ENCODE measurements at places on chromosomes 5 and 9.

GRCh38 chr5:25448190-25448621 lies 803.4 kb upstream of the CDH10 start:
- DNase-seq = no peak

- DNase-seq = no peak
Measured at GRCh38 chr5:50606179-50606578, 60.3 kb upstream of the PARP8 start.

- DNase-seq = no peak
Measured at GRCh38 chr9:74942801-74943200, 9.9 kb downstream of the C9orf40 start.

DNA sequence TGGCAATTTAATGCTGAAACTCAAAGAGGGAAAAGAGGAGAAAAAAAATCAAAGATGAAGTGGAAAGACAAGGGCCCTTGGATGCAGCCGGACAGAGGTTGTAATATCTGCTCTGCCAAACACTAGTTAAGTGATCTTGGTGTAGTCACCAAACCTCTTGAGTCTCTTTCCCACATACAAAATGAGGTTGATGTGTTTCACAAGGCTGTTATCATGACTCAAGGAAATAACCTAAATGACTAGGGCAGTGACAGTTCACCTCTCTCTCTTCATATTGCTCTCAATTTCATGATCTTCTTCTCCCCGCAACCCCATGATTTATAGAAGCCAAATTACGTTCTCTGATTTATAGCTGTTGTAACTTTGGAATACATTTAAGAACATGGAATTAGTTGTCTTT lies 44.9 kb downstream of the PIK3R1 start:
- DNase-seq = no peak

DNA sequence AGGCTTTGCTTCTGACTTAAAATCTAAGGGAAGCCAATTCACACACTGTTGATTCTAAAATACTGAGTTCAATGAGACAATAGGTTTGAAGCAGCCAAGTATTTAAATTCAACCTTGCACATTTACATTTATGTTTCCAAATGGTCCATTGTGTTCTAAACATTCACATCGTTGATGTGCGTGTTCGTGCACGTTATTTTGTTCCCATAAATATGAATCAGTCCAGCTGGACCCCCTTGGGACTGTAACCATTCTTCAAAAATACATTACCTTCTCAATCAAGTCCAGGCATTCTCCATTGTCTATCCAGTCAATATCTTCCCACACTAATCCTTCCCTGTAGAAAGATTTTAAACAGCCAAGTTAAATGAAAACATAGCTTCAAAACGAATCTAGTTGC lies 146.4 kb upstream of the RETREG1 start:
- no peak for DNase-seq

- no peak for DNase-seq
Measured at GRCh38 chr5:179668391-179668790, 12.4 kb downstream of the CBY3 start.

- DNase-seq = no peak
Measured at GRCh38 chr5:56456002-56456401, 222.9 kb upstream of the ANKRD55 start.

DNA sequence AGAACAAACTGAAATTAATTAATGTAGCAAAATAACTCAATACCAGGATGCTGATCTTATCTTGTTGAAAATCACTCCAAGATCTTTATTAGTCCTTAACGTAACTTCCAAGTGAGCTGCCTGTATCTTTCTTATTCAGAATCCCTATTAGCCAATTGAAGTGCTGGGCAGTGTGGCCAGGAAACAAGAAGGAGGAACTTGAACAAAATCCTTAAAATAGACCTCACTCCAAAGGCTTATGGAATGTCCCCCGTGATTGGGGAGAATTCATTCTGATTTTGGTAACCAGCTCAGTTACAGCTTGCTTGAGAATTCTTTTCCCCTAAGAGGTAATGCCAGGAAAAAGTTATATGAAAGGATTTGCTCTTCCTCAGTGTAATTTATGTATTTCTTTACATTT lies 171.0 kb downstream of the DEPDC1B start:
- DNase-seq = no peak

DNA sequence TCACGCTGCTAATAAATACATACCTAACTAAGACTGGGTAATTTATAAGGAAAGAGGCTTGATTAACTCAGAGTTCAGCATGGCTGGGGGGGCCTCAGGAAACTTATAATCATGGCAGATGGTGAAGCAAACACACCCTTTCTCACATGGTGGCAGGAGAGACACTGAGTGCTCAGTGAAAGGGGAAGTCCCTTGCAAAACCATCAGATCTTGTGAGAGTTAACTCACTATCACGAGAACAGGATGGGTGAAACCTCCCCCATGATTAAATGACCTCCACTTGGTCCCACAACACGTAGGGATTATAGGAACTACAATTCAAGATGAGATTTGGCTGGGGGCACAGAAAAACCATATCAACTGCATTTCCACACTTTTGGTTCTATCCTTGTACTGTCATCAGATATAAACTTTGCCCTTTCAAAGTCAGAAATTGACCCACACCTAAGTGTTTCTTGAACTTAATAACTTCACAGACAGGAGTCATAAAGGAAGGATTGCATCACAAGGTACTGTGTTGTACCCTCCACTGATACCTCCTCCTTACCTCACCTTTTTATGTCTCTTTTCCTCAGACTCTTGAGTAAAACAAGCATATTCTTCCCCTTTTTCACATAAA lies 319.1 kb upstream of the PIK3R1 start:
- no peak for DNase-seq
